Cerebellar cortex (tissue), 1 donor: ENCODE measurements at places on chromosomes 16 and 17.
A peak's percentile ranks its signal among the peaks of the same experiment; 100 is the strongest.

GRCh38 chr16:83744441-83744981 lies 63.3 kb upstream of the HSBP1 start:
- DNase-seq = no peak

GRCh38 chr17:67111327-67111726 lies 67.0 kb downstream of the CACNG1 start:
- no peak for DNase-seq

- DNase-seq = no peak
Observed at GRCh38 chr17:29764748-29765147, 142.0 kb upstream of the CORO6 start.

DNA sequence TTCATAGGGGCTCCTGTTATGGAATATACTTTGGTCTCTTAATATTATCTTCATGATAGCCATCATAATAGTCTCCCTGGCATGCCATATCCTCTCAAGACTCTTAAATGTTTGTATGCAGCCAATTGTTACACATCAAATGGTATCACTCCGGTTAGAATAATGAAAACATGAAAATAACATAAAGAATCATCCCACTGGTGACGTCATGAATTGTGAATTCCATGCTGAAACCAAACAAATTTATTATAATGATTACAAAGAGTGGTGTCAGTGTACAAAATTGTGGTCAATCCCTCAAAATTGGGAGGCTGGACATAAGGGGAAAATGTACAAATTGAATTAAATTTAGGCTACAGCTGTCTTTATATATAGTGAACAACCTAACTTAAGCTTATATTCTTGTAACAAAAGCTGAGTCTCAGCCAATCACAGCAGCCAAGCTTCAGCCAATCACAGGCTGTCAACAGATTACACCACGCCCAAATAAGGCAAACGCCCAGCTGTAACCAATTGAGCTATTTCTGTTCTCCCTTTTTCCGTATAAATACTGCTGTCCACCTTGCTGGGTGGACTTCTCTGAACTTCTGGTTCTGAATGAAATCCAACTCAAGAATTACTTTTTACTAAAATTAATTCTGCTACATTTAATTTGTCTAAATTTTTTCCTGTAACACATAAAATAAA lies 156.1 kb downstream of the CHD9NB start:
- no peak for DNase-seq

GRCh38 chr16:50731130-50731988 lies 10.5 kb upstream of the CYLD start:
- DNase-seq = no peak

- peak; percentile 86 for DNase-seq
Observed at GRCh38 chr16:29995324-29995910, at the start of gene HIRIP3. TSS of gene HIRIP3 (minus strand) at chr16:29995617. CDS start at chr16:29995605, 12 bp downstream.

DNA sequence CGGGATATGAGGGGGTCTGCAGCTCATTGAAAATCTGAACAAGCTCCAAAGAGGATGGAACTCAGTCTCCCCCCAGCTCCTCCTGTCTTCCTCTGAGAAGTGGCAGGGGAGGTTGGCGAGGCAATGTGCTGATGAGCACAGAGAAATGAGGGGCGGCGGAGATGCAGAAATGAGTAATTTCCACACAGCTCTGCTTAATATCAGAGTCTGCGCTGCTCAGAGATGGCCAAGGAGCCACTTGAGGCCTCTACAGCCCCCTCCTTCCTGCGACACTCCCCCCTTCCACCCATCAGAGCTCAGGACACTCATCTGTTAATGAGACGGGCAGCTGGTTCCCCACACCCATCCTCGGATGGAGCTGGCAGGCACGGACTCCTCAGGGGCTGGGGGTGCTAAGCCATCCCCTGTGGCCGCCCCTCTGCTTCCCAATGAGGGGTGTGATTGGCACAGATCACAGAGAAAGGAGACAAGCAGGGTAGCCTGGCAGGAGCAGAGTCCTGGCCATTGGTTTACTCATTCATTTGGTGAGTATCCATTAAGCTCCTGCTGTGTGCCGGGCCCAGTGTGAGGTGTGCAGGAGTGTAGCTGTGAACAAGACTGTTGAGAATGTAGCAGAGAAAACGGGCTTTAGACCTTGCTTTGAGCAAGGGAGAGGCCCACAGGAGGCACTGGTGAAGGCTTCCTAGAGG lies 12.7 kb upstream of the CRHR1 start:
- DNase-seq = no peak

DNA sequence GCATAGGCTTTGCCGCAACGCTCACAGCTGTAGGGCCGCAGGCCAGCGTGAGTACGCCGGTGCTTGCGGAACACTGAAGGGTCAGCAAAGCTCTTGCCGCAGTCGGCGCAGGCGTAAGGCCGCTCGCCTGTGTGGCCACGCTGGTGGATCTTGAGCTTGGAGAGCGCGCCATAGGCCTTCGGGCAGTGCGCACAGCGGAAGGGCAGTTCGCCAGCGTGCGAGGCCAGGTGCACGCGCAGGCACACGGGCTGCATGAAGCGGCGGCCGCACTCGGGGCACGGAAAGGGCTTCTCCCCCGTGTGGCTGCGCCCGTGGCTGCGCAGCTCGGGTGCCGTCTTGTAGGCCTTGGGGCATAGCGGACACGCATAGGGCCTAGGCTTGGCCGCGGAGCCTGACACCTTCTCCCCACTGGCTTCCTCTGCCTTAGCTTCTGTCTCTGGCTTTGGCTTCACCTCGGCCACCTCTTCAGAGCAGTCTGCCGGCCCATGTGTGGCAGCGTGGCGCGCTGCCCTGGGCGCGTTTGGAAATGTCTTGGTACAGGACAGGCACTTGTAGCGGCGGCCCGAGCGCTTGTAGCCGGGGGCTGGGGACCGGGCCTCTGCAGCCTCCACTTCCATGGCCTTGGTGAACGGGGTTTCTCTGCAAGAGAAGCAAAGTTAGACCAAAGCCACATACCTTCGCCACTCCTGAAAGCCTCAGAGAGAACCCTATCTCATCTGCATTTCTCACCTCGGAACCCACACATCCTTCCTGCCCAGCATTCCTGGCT lies 10.0 kb downstream of the ZNF668 start:
- DNase-seq = no peak
